ENCODE measurements at places on chromosomes 13 and 19. TPM values are rescaled to one million over a fixed set of nuclear protein-coding genes. Genes with fewer than 3 reads are reported as not detected.
A peak's percentile ranks its signal among the peaks of the same experiment; 100 is the strongest.

- DNase-seq, result no peak
Measured at GRCh38 chr13:75825594-75825993, 189.5 kb downstream of the LMO7 start.

- no peak for DNase-seq
Measured at GRCh38 chr19:51724543-51724942, 752 bp upstream of the HAS1 start.

DNA sequence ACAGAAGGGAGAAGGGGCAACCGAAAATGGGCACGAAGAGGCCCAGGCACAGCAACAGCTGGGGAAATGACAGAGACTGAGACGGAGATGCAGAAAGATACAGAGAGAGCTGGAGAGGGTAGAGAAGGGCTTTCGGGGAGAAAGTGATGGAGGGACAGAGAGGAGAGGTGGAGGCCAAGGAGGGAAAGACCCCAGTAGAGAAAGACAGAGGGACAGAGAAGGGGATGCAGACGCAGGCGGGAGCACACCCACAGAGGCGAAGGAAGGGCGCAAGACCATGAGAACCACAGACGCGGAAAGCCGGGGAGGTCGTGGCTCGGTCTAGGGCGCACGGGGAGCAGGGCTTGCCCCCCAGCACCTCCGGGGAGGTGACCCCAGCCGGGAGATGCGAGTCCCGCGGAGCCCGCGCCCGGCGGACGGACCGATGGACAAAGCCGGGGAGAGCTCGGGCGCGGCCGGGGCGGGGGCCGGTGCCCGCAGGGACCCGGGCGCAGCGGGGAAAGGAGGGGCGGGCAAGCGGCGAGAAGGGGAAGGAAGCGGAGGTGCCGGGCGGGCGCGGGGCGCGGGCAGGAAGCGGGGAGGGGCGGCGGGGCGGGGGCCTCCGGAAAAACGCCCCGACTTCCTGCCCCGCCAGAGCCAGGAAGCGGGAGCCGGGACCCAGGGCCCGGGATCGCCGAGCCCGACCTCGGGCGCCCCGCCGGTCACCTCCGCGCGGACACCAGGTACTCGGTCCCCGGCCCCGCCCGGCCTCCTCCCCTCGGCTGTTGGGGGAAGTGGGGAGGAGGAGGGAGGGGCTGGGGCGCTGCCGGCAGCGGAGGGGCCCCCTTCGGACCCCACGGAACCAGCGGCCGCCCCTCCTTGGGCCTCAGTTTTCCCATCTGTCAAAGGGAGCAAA lies at the start of gene ARHGEF1:
Gene ARHGEF1 (plus strand): TSS at position 617 of the 895 bp plus-strand sequence. CDS start 4,899 bp downstream, outside the sequence.
- DNase-seq, result no peak

- DNase-seq, result no peak
Measured at GRCh38 chr13:101916108-101916774, 463.8 kb downstream of the ITGBL1 start.

GRCh38 chr13:50209631-50210030 lies 194.4 kb downstream of the KCNRG start:
- no peak for DNase-seq

DNA sequence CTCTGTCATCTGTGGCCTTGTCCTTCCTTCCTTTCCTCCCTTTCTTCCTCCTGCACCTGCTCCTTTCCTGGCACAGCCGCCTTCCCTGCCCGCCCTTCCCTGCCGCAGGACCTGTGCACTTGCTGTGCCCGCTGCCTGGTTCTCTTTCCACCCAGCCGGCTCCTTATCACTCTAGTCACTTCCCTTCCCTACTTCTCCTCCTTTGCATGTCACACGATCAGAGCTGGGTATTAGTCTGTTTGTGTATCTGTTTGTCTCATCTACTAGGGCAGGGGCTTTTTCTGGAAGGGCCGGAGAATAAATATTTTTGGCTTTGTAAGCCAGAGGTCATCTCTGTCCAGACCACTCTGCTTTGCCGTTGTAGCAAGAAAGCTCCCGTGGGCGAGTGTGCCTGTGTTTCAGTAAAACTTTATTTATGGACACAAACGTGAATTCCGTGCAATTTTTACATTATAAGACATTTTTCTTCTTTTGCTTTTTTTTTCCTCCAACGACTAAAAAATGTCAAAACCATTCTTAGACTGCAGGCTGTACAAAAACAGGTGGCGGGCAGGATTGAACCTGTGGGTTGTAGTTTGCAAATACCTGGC lies 6.1 kb downstream of the KDM4B start:
- DNase-seq, result no peak

DNA sequence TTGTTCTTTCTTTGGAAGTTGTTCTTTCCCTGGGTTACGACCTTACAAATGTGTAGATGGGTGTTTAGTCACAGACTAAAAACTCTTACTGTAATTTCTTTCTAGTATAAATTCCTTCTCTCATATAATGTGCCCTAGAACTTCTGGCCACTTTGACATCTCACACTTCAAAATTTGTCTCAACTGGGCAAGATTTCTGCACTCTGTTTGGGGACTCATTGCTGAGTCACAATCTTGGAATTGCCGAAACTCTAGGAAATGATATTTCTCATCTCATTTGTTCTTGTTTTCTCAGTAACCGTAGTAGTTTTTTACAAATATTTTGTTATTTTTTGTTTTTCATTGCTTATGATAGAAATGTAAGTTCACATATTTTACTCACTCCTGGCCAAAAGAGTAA lies 2523.2 kb upstream of the PCDH20 start:
- DNase-seq, result no peak

DNA sequence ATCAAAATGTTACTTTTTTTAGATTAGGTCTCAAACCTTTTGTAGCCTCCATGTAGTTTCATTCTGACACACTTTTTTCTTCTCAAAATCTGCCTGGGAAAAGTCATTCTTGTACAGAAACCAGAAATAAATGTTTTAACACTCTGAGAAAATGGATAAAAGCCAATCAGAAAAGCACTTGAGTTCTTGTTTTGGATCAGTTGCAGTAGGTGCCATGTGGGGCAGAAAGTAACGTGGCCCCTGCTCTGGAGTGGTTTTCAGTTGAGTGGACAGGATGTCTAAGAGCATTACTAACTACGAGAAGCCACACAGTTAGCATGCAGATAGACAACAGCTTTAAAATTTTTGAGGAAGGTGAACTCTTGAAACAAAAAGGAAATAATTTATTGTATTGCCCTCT lies 19.1 kb downstream of the GPR183 start:
- DNase-seq, result no peak

GRCh38 chr13:31895691-31896090 lies 135.9 kb upstream of the FRY start:
- DNase-seq, result no peak

GRCh38 chr19:37933937-37934358 lies 26.9 kb downstream of the SIPA1L3 start:
- DNase-seq, result no peak

- no peak for DNase-seq
Measured at GRCh38 chr19:39481229-39481545, 549 bp downstream of the TIMM50 start.

DNA sequence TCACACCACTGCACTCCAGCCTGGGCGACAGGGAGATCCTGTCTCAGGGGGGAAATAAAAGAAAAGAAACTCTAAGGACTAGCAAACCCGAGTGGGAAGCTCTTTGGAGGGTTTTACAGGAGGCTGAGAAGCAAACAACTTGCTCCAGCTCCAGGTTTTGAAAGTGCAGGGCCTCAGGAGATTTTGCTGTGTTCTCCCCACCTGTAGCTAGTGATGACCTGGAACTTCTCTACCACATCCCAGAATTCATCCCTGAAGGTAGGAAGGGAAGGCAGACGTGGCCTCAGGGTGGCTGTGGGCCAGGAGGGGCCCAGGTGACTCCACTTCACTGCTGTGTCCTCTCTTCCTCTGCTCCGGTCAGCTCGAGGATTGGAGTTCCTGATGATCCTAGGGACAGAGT lies 16.3 kb upstream of the PSMD8 start:
- DNase-seq, result no peak

DNA sequence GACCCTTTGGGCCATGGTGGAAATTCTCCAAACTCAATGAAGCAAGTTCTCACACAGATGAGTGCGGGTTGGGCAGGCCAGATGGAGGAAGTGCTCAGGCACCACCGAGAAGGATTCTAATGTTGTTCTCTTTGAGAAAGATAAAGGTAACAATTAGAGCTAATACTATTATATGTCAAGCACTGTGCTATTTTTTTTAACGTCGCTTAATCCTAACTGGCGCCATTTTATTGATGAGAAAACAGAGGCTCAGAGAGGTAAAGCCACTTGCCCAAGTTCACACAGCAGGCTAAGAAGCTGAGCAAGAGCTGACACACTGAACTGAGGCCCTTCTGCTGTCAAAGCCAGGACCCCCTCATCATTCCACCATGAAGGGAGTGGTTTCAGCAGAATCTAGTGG lies 1.0 kb downstream of the FBL start:
- no peak for DNase-seq

GRCh38 chr13:105196052-105196451 lies 1339.4 kb downstream of the EFNB2 start:
- DNase-seq, result no peak

- DNase-seq, result no peak
Measured at GRCh38 chr13:30030141-30030750, 179.8 kb upstream of the UBL3 start.

DNA sequence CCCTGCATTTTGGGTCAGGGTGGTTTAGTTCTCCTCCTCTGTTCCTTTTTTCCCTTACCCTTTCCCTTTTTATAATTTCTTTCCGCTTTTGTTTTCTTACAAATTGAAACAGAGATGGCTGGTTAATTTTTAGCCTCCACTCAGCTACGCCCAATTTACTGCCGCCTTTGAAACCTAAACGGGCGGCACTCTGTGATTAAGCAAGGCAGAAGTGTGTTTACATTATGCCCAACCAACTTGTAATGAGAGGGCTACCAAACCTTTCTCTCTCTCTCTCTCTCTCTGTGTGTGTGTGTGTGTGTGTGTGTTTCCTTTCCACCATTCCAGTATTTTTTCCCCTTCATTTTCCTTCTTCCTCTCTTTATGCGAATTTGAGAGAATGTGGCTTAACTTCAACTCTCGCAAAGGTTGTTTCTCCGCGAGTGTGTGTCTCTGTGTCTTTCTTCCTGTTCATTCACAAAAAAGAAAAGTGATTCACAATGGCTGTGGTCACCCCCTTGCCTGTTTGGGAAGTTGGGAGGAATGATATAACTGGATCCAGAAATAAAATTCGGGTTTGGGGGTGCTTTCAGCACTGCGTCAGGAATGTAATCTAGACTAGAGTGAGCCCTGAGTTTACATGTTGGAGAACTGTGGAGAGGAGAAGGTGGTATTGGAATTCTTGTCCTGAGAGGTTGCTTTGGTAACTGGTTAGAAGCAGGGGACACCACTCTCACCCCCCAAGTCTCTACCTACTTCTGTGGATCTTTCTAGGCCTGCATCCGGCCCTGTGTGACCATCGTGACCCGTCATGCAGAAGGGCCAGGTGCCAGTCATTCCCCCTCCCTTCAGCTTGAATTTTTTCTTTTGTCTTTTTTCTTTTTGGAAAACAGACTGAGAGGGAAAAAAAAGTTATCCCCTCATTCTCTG lies 31.4 kb downstream of the NFIX start:
- peak; percentile 69 for DNase-seq

Gene PSMD8
- 316 TPM for total RNA-seq

Gene KLK11
- total RNA-seq, result not detected
